Stimulated activated CD4-positive, alpha-beta T cell treated with anti-CD3 and anti-CD28 coated beads, Interleukin-1b, Interleukin-23, amount 100 ng/mL, for 1 hour (primary cell): ENCODE measurements at places on chromosomes 3 and 15.

DNA sequence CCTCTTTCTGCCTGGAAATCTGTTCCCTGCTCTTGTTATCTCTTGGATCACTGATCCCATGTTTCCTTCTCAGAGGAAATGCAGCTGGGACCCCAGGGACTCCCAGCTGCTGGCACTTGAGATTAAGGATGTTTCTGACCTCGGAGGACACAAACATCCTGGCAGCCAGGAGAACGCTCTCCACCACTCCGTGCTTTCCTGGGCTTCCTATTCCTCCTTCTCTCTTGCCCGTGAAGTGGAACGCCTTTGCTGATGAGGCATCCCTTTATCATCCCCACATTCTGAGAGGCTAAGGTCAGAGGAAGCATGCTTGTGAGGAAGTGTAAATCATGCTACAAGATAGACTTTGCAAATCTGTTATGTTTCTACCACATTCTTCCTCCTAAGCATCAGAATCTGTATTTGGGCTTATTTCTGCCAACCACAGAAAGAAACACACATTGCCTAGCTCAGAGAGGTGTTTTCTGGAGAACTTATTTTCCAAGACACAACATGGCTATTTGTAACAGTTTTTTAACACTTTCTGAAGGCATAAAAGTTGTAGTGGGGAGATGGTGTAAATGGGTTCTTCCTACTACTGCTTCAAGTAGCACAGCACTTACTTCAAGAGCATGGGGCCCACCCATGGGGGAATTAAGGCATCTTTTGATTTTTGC lies 25.6 kb upstream of the LDHAL6B start:
- no peak for DNase-seq

GRCh38 chr15:26171266-26171665 lies 308.1 kb upstream of the ATP10A start:
- DNase-seq = no peak

- no peak for DNase-seq
These were observed 139.5 kb downstream of the KCNAB1 start for GRCh38 chr3:156259896-156260295.

DNA sequence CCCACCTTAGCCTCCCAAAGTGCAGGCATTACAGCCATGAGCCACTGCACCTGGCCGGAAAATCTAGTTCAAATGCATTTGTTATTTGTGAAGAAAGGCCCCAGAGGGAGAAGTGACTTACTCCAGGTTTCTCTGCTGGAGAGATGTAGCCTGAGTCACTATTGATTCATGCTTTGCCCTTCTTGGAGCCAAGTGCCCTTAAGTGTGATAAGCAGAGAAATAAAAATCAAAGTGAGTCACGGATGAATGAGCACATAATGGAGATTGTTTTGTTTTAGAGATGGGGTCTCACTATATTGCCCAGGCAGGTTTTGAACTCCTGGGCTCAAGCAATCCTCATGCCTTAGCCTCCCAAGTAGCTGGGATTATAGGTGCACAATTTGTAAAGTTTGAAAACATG lies 33.1 kb downstream of the CDC25A start:
- DNase-seq = no peak

DNA sequence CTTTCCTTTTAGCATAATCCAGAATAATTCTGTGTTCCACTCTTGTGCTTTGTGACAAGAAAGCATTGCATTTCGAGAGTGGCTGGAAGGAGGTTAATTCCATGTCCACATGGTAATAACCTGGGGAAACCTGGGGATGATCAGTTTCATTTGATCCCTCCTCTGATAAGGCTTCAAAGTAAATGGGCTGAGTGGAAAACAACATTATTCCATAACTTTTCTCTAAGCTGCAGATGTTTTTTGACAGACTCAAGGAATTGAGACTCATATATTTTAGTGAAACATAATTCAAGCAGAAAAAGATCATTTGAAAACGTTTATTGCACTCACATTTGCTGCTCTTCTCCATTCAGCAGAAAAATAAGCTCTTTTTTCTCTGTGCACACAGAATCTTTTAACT lies 44.6 kb downstream of the ROBO2 start:
- DNase-seq = no peak
